Left renal cortex interstitium (tissue), 4 donors: ENCODE measurements at places on chromosomes 2 and 18.

- no peak for DNase-seq
Observed at GRCh38 chr2:26809876-26810577, 24.2 kb downstream of the CENPA start.

- no peak for DNase-seq
Observed at GRCh38 chr2:128617029-128617590, 298.4 kb upstream of the HS6ST1 start.

DNA sequence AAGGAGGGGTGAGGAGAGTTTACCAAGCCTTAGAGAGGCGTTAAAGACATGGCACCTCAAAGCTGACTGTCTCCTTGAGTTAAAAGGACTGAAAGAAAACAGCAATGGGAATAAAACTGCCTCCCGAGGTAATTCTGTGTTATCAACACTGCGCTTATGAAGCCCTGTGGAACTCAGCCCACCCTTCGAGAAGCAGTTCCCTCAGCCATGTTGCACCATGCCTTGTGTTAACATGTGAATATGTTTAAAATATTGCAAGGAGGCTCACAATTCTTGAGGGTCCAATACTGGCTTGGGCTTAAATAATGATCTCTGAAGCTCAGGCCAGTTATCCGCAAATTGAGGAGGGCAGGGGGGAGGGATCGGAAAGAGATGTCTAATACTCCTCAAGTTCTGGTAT is 14.7 kb downstream of the KLF7 start:
- no peak for DNase-seq

- DNase-seq: no peak
Observed at GRCh38 chr2:138444411-138444810, 57.2 kb upstream of the SPOPL start.

DNA sequence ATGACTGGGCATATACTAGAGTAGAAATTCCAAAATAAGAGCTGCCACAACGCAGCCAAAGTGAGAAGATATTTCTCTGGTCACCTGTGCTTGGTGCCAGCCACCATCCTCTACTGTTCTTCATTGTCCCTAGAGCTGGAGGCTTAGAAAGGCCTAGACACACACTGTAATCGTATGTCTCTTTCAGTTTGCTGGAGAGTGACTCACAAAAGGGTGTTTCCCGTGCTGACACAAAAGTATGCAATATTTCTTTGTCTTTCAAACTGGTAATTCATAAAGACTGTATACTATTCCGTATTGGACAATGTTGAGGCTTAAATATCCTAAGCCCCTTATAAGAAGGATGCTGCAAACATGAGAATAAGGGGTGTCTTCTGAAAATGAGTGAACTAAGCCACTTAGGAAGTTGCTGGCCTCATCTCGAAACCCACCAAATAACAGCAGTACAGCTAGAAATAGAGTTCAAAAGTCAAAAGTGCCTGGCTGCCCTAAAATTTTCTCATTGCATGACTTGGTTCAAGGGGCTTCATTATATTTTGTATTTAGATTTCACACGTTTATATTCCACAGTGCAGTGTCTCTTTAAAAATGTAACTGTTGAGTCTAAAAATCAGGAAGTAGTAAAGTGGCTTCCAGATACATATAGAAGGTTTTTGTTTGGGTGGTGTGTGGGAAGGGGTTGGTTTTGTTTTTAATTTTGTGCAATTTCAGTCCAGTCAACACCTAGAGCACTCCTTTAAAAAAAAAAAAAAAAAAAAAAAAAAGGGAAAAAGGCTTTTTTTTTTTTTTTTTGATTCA is 601.1 kb downstream of the ARHGAP15 start:
- DNase-seq: no peak

DNA sequence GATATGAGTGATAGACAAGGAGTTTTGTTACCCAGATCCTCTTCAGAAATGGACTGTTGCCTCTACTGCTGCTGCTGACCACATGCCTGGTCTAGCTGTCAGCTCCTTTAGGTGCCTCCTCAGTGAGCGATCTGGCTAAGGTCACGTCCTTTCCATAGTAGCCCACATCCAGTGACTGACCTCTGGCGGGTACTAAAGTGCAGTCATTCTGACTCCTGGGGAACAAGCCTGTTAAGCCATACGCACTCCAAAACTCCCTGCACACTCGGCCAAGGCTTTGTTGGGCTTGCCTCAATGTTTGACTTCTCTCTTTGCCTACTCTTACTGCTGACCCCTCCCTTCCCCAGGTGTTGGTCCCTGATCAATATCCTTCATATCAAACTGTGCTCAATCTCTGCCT is 685.2 kb downstream of the IRS1 start:
- DNase-seq: no peak

DNA sequence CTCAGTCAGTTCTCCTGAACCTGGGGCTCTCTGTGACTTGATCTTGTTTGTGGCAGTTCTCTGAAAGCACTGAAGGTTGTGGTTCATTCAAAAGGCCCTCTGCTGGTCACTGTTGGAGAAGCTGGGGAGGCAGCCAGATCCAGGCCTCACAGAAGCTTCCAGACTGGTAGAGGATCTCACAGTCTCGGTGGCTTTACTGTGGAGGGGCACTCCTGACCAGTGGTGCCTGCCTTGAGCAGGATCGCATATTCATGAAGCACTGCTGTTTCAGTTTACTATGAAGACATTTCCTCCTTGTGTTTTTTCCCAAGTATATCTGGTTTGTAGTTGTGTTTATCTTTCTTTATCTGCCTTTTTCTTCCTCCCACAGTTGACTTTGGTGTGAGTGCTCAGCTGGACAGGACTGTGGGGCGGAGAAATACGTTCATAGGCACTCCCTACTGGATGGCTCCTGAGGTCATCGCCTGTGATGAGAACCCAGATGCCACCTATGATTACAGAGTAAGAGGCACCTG is 133.9 kb downstream of the MAP4K4 start:
- DNase-seq: peak; percentile 66

- DNase-seq: no peak
Observed at GRCh38 chr18:7366597-7366996, 135.7 kb downstream of the LRRC30 start.

DNA sequence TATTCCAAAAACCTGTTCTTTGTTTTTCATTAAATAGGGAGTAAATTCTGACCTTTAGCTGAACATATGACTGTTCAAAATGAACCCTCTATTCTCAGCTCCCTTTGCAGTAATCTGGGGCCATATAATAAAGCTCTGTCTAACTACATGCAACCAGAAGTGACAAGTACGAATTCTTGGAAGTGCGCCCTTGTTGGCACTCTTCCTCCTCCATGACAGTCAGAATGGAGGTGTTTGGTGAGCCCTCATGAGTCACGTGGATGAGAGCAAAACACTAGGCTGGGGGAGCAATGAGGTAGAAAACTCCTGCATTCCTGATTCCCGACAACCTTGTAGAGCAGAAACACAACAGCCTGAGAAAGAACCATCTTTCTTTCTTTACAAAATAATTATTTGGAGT is 552.9 kb downstream of the FBXO15 start:
- no peak for DNase-seq

GRCh38 chr2:28098501-28099225 is 208.1 kb downstream of the BABAM2 start:
- DNase-seq: no peak

GRCh38 chr2:112923967-112924338 is 13.0 kb downstream of the IL37 start:
- no peak for DNase-seq

- DNase-seq: peak; percentile 68
Observed at GRCh38 chr2:99600981-99601651, 111.3 kb upstream of the REV1 start.

DNA sequence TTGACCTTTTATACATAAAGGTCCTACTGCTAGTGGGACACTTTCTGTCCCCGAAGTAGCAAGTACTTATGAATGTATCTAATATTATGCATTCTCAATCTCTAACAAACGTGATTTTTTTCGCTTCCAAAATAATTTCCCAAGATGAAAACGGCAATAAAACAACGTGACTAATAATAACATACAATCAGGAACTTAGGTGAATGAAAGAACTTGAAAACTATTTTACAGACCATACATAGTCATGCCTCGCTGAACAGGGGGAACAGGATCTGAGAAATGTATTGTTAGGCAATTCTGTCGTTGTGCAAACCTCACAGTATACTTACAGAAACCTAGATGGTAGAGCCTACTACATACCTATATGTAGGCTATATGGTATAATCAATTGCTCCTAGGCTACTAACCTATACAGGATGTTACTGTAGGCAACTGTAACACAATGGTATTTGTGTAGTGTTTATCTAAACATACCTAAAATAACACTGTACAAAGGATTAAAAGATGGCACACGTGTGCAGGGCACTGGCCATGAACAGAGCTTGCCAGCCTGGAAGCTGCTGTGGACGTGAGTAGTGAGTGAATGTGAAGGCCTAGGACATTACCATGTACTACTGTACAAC is 2.5 kb downstream of the RTN4 start:
- peak; percentile 31 for DNase-seq

GRCh38 chr2:215685238-215685990 is 249.5 kb upstream of the FN1 start:
- DNase-seq: no peak
